ENCODE measurements at places on chromosomes 7 and 10.

DNA sequence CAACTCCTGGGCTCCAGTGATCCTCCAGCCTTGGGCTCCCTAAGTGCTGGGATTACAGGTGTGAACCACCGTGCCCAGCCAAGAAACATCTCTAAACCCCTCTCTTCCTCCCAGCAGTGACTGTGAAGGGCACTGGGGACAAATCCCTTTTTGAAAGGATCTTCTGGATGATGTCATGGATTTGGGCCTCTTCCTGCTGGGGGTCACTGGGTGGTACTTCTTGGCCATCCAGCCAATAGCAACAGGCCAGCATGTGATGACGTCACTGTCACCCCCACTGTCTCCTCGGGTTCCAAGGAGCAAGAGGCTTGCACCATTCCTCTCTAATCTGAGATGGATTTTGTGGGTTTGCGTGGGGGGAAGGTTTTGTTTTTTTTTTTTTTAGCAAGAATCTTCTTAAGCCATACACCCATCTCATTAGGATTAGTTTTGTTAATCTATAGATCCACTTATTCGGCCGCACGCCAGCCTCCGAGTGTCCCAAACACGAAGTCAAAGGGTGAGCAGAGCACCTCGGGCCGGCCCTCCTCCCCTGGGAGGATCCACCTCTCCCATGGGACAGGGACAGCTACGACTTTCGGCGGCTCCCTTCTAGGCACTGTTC is 29.4 kb upstream of the TNRC18 start:
- DNase-seq, result no peak

- DNase-seq, result no peak
Measured at GRCh38 chr10:4280461-4281189, 495.6 kb upstream of the KLF6 start.

DNA sequence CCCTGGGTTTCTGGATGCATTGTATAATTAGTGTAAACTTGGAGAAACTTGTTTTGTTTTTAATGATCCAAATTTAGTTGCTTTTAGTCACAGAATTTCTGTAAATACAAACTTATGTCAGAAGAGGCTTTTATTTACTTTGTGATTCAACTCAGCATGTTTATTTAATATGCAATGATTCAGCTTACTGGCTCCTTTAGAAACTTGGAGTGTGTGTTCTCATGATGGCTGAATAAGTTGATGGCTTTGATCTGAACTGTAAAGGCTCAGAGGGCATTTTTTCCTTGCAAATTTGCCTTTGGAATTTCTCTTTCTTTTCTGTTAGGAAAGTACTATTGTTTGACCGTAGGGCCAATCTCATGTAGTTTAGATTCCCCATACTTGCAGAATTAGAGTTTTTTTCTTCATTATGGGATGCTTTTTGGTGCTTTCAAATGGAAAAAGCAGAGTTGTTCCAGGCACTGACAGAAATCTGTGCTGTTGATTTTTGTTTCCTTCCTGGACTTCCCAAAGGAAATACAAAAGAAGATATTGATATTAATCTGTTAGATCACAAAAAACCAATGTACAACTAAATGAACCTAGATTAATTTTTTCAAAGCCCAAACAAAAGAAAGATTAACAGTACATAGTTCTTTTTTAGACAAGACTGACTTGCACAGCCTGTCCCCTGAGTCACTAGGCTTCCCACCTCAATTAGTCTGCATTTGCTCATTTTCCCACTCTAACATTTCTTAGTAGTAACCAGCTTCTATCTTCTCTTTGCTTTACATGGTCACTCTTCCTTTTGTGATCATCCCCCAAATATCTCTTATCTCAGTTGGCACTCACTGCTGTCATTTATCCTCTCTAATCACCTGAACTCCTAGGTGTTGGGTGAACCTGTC is 96.8 kb upstream of the AGR3 start:
- DNase-seq, result no peak

GRCh38 chr10:60704471-60704870 is 73.8 kb upstream of the CDK1 start:
- DNase-seq, result no peak

- DNase-seq, result no peak
Measured at GRCh38 chr7:109986701-109987100, 1104.2 kb upstream of the LRRN3 start.

DNA sequence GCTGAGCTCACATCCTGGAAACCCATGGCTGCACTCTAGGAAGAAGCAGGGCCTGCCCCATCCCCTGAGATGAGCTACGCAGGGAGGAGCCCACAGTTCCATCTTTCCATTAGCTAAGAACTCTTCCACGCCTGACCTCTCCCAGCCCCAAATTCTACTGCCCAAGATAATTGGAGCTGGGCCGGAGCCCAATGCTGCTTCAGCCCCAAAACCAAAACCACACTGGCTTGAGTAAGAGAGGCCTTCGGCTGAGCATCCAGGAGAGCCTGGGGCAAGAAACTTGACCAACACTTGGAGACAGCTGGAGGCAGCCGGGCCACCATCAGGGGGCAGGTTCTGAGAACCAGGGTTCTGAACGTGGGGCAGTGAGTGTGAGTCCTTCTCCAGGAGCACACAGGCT is 116.1 kb upstream of the ZMIZ1 start:
- DNase-seq, result no peak

DNA sequence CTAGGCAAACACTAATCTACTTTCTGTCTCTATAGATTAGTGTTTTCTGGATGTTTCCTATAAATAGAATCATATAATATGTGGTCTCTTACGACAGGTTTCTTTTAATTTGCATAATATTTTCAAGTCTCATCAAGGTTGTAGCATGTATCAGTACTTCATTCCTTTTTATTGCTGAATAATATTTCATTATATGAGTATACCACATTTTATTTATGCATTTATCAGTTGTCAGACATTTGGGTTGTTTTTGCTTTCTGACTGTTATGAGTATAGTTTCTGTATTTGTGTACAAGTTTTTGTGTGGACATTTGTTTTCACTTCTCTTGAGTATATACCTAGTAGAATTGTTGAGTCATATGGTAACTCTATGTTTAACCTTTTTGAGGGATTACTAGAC is 48.2 kb downstream of the SHOC2 start:
- DNase-seq, result no peak

- no peak for DNase-seq
Measured at GRCh38 chr7:42105554-42106358, 131.3 kb downstream of the GLI3 start.

DNA sequence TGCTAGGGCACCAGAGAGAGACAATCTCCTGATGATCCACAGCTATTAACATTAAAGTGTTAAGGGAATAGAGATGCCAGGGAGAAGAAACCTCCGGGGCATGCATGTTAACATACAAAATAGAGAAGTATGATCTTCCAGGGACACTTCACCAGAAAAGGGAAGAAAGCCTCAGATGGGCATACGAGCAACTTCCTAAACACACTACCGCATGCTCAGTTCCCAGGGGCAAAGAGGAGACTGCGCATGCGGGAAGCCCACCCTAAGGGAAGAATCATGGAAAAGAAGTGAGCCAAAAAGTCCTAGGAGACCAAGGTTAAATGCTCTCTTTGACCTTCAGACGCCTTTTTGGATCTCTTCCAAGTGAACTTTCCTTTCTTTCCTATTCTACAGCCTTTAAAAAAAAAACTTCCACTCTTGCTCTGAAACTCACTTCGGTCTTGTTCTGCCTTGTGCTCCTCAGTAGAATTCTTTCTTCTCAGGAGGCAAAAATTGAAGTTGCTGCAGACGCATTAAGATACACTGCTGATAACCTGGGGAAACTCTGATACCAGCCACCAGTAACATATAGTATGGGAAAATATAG is 1211.3 kb downstream of the REEP3 start:
- DNase-seq, result no peak
